Progenitor cell of endocrine pancreas (in vitro differentiated cells): ENCODE measurements at places on chromosomes 1 and 21. TPM values are rescaled to one million over a fixed set of nuclear protein-coding genes. Genes with fewer than 3 reads are reported as not detected.

DNA sequence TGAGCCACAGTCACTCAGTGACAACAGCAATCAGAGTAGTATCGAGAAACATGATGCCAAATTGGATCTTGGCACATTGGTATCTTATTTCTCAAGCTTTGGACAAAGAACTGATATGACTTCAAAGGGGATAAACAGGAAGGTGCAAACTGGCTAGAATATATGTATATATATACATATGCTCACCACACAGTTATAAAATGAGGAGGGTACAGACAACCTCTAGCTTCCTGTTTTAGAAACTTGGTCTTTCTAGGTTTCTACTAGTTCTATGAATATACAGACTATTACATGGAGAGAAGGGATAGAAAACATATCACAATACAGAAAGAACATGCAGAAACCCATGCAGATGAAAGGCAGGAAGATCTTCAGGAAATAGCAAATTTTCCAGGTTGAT lies 292.1 kb upstream of the SNX7 start:
- DNase-seq = no peak

The SPRR5 gene
- total RNA-seq = not detected in 2 replicates

DNA sequence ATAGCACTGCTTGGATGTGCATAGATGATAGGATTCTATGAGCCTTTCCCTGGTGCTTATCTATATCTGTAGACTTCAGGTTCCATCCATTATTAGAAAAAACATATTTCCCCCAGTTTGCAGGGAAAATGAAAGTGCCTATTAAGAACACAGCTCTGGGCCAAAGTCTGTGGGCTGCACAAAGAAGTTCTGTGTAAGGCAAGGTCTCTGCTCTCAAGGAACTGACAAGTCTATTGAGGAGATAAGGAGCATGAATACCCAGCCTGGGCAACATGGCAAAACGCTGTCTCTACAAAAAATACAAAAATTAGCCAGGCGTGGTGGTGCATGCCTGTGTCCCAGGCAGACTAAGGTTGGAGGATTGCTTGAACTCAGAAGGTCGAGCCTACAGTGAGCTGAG lies 22.3 kb upstream of the SDE2 start:
- DNase-seq = no peak

DNA sequence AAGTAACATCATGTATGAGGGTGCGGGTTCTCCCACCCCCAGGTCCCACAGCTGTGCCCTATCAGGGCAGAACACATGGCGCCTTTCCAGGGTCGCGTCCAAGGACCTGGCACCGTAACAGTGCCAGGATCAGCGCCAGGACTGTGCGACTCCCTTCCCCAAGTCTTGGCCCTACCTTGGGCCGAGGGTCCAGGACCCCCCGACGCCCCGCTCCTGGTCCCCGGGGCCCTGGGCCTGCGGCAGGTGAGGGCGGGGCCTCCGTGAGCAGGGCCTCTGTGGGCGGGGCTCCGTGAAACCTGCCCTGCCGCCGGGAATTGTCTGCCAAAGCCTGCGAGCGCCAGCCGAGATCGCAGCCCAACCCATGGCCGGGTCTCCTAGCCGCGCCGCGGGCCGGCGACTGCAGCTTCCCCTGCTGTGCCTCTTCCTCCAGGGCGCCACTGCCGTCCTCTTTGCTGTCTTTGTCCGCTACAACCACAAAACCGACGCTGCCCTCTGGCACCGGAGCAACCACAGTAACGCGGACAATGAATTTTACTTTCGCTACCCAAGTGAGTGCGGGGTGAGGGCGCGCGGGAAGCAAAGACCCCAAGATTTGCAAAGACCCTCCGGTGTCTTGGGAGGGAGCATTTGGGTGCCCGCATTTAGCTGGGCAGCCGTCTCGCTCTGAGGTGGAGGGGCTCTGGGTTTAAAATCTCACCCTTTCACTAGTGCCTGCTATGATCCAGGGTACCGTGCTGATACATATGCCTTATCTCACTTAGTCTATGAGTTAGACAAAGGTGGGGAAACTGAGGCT lies at the start of gene RHBG:
Gene RHBG (plus strand): TSS at position 323 of the 796 bp plus-strand sequence. CDS start 39 bp downstream, at position 362.
- DNase-seq = peak; percentile 45

DNA sequence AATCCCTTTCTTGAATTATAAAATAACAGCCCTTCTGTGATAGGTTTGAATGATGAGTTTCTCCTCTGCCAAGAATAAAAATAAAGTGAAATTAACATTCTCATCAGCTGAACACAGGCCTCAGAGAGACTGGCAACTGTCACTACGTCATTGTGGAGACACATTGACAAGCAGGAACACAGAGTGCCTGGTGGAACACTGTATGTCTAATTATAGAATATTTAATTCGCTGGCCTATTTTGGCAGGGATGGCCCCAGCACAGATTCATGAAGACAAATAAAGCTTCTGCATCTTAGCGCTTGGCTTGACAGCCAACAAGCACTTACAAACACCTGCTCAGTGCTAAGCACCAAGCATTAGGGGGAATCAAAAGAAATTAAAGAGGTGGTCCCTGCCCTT lies 52.0 kb upstream of the SMYD2 start:
- DNase-seq = no peak

DNA sequence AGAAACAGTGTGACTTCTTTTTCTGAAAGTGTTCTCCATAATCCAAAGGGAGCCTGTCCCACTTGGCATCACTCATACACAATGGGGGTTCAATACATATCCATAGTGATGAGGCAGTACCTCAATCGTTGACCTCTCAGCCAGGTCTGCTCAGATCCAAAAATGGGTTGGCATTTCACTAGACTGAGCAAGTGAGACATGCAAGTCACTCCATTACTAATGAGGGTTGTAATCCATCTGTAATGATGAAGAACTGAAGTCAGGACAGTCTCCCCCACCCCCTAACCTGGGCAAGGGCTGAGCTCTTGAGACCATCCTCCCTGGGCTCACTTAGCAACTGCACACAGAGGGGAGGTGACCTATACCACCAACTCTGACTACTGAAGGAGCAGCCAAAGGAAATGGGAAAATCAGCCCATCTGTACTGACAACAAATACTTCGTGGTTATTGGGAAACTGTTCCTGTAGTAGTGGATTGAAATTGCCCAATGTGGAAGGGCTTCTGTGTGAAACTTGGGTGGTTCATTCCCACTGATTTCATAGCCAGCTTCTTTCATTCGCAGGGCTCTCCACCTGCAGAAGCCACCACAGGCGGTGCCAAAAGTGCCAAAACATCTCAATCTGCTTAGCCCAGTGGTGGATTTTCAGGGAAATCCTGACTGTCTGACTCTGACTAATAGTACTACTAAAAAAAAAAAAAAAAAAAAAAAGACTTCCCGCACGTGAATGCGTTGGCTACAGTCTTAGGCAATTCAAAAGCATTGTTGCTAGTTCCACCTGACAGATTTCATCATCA lies 5.0 kb downstream of the NGF start:
- DNase-seq = no peak

The TSPAN2 gene
- total RNA-seq = 22.5 and 27.2 TPM in 2 replicates

- DNase-seq = no peak
These were observed 3.6 kb downstream of the KCNE2 start for GRCh38 chr21:34367320-34367935.

GRCh38 chr1:226874579-226875425 lies 4.4 kb downstream of the PSEN2 start:
- DNase-seq = no peak

DNA sequence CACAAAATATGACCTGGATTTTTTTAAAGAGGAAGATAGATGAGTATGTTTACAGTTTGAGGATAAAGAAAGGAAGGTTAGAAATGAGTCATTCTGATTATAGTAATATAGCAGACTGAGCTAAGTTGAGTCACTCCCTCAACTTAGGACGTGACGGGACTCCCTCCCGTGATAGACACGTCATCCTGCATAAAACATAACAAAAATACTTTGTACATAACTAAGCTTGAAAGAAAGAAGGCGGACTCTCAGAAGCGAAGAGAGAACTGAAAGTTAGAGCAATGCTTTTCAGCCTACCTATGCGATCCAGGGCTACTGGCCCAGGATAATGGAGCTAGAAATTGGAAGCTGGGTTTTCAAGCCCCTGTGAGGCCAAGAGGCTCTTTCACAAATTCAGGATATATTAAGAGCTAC lies 53.0 kb upstream of the DESI2 start:
- no peak for DNase-seq

The CYP2J2 gene
- 0.58 and 1.0 TPM in 2 replicates for total RNA-seq

DNA sequence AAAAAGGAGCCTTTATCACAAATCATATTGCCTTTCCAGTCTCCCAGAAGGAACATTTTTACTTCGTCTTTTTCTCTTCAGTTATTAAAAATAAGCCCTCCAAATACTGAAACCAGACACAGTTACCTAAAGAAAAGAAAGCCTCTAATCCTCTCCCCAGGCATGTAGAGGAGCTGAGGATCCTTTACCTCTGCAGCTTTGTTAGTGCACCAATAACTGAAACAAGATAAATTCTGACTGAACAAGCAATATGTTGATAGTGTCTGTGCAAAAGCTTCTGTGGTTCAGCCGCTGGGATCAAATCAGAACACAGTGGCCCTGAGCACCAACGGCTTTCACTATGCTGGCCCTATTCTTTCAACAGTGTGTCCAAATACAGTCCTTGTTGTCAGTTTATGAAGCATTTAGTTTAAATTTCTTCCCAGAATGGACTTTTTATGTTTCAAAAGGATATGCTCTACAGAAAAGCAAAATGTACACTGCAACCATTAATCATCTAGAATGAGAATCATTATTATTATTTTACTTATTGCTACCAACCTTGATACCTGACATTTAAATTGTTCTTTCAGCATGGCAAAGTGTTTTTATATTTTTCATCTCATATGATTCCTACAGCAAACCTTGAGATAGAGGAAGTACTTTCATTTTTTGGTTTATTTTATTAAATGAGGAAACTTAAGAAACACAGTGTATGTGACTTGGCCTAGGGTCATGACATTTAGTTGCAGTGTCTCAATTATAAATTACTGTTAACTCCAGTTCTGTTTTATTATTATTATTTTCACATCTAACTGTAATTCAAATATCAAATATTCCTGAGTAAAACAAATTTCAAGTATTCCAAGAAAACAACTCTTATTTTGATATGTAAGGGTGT lies 217.9 kb downstream of the NEGR1 start:
- DNase-seq = no peak

DNA sequence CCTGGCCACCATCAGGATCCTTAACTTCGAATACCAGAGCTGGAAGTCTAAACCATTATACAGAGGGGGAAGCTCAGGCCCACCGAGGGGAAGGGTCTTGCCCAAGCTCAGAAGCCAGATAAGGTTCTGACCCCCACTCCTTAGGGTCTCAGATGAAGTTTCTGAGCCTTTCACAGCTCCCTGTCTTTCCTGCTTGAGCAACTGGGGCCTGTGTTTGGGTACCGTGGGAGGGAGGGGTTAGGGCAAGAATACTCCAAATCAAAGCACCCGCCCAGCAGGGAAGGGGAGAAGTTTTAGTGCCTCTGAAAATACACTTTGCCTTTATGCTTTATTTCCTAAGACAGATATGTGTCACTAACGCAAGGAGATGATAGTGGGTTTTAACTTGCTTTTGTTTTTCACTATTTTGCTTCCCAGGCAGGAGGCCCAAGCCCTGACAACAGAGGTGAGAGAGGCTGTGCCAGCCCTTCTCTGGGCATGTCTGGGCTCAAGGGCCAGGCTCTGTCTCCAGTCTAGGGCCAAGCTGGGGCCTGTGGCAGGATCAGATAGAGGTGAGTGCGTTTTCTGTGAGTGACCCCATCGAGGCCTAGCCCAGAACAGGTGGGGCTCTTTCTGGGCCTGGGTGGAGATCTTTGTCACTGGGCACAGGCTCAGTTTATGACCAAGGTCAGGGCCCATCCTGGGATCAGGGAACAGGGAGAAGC lies 20.5 kb upstream of the TENT5B start:
- DNase-seq = no peak

The UBASH3A gene
- total RNA-seq = not detected in 2 replicates

- DNase-seq = no peak
These were observed 2.7 kb upstream of the CAPN2 start for GRCh38 chr1:223709598-223709997.

The TRIM67 gene
- total RNA-seq = 0.05 and 0.09 TPM in 2 replicates

The KRTAP20-4 gene
- not detected in 2 replicates for total RNA-seq

The SYT2 gene
- 1.4 and 1.8 TPM in 2 replicates for total RNA-seq

DNA sequence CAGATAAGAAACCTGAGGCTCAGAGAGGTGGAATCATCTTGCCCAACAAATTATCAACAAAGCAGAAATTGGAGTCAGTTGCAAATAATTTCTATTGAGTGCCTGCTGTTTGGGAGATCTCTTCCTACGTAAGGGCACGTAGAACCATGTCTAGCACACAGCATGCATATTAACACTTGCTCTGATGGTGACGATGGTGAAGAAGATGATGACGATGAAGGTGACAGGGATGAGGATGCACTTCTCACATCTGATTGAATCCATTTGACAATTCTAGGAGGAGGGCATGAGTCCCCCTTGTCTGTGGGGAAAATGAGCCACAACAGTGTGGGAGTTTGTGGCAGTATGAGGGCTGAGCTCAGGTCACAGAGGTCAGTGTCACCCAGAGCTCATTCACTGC lies 183.6 kb downstream of the HIVEP3 start:
- no peak for DNase-seq

DNA sequence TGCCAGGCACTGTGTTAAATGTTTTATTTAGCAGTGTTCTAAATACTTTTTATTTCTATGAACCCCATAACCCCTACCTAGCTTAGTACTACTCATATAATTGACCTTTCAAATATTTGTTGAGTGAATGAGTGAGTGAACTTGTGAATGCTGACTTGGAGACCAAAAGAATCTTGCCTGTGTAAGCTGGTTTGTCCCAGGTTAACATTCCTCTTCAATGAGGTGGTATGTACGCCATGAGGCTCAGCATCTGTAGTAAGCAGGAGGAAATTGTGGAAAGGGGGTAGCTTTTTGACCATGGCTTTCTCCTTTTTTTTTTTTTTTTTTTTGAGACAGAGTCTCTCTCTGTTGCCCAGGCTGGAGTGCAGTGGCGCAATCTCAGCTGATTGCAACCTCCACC lies 14.6 kb downstream of the MED18 start:
- no peak for DNase-seq

The TNFRSF1B gene
- total RNA-seq = not detected in 2 replicates

DNA sequence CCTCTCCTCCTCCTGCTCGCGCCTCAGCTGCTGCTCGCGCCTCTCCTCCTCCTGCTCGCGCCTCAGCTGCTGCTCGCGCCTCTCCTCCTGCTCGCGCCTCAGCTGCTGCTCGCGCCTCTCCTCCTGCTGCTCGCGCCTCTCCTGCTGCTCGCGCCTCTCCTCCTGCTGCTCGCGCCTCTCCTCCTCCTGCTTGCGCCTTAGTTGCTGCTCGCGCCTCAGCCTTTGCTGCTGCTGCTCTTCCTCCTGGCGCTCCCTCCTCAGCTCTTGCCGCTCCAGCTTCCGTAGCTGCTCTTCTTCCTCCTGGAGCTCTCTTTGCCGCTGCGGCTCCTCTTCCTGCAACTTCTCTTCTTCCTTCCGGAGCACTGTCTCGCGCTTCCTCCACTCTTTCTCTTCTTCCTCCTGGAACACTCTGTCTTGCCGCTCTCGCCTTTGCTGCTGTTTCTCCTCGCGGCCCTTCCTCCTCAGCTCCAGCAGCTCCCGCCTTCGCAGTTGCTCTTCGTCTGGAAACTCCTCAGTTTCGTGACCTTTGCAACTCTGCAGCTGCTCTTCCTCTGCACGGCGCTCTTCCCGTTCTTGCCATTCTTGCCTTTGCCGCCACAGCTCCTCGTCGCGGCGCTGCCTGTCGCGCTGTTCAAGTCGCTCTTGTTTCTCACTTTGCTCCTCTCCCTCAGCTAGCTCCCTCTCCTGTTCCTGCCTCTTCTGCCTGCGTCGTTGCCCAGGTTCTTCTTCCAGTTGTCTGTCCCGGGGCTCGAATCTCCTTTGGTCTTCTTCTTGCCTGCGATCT lies 3.0 kb downstream of the TCHH start:
- no peak for DNase-seq
